AG09309 (cell line): ENCODE measurements at places on chromosomes 7 and 10.

DNA sequence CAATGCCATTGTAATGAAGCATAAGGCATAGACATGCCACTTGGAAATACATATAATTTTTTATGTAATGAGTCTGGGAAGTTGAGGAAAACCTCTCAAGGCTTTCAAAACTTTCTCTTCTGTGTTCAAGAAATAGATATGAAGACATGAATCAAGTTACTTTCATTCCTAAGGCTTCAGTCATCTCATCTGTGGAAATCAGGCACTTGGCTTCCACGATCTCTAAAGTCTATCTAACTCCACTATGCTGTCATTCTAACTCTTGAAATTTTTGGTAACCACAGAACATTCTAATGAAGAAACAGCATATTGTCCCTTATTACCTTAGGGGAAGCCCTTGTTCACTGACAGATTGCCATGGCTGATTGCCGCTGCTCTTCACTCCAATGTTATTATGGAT is 242.6 kb downstream of the CNTNAP2 start:
- no peak for DNase-seq

- DNase-seq, result no peak
These were observed 45.1 kb upstream of the SGCE start for GRCh38 chr7:94700926-94701554.

DNA sequence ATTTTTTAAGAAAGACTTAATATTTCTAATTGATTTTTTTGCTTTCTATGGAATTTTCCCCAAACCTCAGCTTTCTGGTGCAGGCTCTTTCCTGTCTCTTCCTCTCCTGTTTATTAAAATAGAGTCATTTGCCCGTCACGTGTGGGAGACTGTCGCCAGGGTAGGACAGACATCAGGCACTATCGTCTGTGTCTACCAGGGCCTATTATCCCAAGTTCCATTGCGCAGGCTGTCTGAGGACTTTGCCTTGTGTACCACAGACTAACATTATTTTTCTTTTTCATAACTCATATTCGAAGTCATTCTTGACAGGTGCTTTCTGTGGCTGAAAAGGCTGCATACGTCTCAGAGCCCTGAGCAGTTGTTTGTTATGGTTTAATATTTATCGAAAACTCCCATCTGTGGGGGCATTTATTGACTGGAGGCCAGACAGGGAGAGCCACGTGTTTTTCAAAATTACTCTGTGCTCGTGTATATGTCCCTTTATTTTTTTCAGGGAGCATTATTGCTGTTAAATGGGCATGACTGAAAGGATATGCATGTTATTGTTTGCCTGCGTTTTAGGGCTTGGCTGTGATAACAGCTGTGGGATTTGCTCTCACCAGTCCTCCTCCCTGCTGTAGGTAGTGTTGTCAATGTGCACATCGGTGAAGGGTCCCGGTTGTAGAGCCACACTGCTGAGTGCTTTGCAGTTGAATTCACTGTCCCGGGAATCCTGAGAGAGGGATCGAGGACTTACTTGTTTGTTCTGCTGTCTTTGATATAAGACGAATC is 89.8 kb downstream of the CAMK1D start:
- DNase-seq, result no peak

DNA sequence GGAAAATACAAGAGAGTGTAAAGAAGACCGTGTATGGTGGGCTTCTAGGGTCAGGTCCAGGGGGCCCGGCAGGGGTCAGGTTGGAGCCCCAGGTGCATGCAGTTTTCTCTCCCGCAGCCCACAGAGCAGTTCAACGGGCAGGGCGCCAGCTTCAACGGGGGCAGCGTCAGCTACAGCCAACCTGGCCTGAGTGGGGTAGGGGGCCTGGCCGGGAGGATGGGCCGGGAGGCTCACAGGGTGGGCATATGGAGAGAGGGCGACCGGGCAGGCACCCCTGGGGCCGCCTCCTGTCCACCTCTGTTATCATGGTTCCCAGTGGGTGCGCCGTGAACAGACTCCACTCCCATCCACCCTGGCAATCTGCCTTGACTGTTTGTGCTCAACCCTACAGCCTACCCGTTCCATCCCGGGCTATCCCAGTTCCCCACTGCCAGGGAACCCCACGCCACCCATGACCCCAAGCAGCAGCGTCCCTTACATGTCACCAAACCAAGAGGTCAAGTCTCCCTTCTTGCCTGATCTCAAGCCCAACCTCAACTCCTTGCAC is 11.5 kb downstream of the ZMIZ2 start:
- no peak for DNase-seq

DNA sequence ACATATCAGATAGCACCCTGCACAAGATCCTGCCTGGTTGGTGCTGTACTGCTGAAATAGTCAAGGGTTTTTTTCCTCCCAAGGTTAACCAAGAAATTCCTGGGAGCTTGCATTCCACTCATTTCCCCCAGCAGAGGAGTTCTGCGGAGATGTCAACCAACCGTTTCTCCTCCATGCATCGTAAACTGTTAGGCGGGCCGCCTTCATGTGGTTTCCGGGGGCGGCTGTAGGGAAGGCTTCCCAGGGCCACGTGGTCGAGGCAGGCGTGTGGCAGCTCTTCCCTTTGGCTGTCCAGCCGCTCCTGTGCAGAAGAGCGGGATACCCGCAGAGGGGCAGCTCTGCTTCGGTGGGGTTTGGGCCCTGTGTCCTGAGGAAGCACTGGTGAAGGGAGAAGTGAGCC is 113.7 kb downstream of the RGS10 start:
- DNase-seq, result peak; percentile 70

DNA sequence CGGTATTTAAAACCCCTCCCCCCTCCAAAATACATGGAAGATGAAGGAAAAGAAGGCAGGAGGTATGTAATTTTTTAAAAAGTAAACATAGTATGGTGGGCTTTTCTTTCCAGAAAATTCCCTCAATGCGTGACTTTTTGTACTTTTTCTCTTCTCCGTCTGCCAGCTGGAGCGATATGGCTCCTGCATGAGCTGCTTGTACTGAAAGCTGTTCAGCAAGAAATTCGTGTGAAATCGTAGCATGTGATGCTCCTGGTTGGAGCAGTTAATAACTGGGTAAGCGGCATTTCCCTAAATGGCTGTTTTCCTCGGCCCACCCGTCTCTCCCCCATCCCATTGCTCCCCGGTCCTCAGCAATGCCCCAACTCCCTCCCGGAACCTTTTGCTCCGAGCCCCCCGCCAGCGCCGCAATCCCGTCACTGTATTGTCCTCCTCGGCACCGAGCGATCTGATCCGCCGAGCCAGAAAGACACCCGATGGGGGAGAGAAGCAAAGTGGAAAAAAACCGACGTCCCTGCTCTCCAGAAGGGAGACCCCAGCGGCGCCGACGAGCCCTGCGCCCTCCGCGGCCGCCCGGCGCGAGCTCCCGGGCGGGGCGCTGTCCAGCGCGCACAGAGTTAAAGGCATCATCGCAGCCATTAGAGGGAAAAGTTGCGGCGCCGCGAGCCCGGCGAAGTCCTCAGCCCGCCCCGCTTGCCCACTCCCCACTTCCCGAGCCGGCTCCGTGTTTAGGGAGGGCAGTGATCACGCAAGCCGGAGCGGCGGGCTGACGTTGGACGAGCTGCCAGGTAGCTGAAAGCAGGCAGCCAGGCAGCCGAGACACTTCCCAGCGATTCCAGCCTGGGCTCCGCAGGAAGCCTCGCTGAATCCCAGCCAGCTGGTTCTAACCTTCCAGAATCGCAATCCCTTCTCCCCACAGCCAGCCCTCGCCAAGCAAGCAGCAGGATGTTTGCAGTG is at the start of gene VSTM2A:
Gene VSTM2A, plus strand, starts transcription at position 707 of the 957 bp plus-strand sequence. CDS start 356 bp downstream, outside the sequence.
- DNase-seq, result no peak

- DNase-seq, result no peak
These were observed 470.0 kb downstream of the SUGCT start for GRCh38 chr7:40604601-40605438.

GRCh38 chr10:94122211-94122610 is 128.5 kb downstream of the PLCE1 start:
- DNase-seq, result no peak

DNA sequence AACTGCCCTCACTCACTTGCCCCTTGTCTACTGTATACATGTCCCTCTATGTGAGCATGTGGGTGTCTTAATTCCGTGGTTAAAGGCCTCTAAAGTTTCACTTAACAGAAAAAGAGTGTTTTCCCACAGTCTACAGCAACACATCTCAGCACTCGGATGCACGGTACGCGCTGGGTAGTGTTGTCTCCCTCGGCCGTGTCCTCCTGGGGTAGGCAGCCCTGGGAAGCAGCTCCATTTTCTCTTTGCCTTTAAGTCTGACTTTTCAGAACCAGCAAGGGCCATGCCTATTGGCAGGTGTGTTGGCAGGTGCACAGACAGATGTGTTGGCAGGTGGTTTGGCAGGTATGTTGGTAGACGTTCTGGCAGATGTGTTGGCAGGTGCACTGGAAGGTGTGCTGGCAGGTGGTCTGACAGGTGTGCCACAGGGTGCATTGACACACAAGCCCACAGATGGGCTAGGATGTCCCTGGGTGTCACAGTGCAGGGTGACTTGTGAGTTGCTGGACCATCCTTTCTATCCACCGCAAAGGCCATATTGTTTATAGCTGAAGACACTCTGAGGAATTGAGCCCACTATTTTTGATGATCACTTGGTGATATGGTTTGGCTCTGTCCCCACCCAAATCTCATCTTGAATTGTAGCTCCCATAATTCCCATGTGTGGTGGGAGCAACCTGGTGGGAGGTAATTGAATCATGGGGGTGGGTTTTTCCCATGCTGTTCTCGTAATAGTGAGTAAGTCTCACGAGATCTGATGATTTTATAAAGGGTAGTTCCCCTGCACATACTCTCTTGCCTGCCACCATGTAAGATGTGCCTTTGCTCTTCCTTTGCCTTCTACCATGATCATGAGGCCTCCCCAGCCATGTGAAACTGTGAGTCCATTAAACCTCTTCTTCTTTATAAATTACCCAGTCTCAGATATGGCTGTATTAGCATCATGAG is 296.9 kb downstream of the TNS3 start:
- DNase-seq, result no peak

GRCh38 chr7:110852156-110852940 is 238.6 kb upstream of the LRRN3 start:
- DNase-seq, result no peak

DNA sequence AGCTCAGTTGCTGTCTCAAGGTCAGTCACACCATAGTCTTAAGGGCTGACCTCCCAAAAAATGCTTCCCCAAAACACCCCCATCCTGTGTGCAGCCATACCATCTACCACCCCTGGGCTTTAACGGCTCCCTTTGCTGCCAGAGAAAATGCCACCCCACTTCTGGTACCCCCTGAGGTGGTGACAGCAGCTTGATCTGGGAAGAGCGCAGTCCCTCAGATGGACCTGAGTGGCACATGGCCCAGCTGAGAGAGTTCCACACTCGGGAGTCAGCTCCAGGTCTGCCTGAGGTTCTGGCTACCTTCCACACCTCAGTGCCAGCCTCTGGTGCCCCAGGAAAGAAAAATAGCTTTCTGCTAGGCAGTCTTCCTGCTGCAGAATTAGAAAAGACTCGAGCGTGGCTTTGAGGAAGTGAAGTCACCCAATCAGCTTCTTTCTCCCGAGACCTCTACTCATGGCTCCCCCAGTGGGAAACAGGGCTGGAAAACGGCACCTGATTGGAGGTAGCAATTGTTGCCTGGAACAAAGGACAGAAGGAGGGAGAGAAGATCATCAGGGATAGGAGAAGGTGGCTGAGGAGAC is 151.7 kb downstream of the ARHGAP21 start:
- no peak for DNase-seq

DNA sequence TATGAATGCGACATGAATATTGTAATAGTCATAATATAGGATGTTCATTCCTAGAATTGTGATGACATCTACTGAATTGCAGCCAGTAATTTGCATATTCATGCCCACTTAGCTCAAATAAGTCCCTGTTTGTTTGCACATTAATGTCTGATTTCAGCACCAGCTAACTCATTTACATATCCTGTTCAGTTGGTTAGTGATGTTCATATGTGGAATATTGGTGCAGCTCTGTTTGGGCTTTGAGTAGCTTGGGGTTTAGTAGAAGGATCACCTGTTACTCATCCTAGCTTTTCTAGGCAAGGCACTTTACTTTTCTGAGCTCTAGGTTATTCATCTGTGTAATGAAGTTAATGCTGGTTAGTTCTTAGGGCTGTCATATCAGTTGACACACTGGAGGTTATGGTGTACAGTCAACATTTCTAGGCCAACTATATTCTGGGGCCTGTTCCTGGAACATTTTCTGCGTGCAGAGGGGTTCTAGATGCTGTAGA is 238.4 kb downstream of the EXOC4 start:
- no peak for DNase-seq

- DNase-seq, result no peak
These were observed at the start of gene GPR37 for GRCh38 chr7:124765401-124766352. TSS of gene GPR37 (minus strand) at chr7:124765792. CDS start at chr7:124764976, 816 bp downstream.

DNA sequence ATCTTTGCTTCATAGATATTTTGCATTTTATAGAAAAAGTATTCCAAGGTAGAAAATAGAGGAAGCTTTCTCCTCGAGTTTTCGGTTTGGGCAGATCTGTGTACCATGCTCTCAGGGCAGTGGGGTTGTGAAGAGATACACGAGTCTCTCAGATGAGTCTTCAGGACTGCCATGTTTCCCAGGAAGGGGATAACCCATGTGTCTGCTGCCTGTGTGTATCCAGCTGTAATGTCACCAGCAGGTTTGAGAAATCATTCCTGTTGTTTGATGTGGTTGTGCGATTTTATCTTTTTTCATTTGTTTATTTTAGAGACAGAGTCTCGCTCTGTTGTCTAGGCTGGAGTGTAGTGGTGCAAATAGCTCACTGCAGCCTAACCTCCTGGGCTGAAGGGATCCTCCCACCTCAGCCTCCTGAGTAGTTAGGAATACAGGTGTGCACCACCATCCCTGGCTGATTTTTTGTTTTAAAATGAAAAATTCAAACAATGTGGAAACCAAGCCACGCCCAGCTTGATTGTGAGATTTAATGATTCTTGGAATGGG is 48.9 kb downstream of the SNX10 start:
- DNase-seq, result no peak

GRCh38 chr10:24561453-24561852 is 162.2 kb downstream of the ARHGAP21 start:
- DNase-seq, result peak; percentile 10

DNA sequence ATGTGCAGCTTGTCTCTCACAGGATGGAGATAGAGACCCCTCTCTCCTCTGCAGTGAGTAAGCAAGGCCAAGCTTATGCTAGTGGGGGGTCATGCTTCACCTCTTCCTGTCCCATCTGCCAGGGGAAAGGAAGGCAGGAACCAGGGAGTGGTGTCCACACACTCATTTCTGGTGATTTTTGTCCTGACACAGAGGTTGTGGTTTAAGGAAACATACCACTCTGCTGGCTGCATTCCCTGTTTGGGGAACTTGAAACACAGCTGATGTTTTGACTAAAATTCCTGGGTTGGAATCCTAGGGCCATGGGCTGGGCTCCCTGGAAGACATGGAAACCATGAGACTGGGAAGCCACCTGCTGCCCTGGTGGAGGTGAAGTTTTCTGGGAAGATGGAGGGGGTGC is 21.4 kb downstream of the C10orf120 start:
- no peak for DNase-seq

DNA sequence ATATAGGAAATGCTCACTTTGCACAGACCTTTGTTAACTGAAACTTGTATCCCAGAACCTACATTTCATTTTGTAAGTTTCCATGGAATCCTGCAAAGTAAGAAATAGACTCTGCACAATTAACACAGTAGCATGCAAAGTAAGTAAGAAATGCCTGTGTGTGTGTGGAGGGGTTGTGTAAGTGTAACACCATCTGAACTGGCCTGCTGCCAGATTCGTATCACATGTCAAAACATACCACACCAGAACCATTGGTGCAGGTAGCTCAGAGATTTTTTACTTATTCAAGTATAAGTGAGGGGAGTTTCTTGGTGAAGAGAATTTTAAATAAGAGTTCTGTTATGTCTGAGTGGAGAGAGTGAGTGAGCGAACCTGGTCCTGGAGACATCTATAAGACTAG is 17.9 kb upstream of the DDX21 start:
- no peak for DNase-seq

- no peak for DNase-seq
These were observed 607.4 kb upstream of the MBL2 start for GRCh38 chr10:53379956-53380355.

- no peak for DNase-seq
These were observed 85.1 kb downstream of the MGMT start for GRCh38 chr10:129552119-129552518.
